ENCODE measurements at places on chromosomes 11 and 22. TPM values are rescaled to one million over a fixed set of nuclear protein-coding genes. Genes with fewer than 3 reads are reported as not detected.

DNA sequence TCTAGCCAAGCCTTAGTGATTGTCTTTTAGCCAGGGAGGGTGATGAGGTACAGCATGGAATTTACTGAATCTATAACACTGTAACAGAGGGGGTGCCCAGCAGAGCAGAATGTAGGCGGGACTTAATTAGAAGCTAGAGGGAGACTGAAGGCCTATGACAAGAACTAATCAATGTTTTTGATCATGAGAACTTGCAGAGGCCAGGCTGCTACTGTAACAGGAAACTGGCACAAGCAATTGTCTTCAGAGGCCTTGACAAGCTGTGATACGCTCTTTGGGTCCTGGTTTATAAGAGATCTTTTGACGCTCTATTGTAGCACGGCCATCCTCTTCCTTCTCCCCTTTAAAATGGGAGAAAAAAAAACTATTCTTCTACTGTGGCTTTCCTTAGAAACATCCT lies 1297.3 kb downstream of the JRKL start:
- no peaks in the 10 kb centered on the region for H3K36me3 ChIP-seq
- no peak overlapping the region for H3K4me3 ChIP-seq
- H3K27ac ChIP-seq, result no peak overlapping the region
- no peaks in the 10 kb centered on the region for H3K4me1 ChIP-seq

GRCh38 chr22:39937906-39938305 lies 22.3 kb upstream of the TMA7B start:
- H3K4me3 ChIP-seq, result no peak overlapping the region
- DNase-seq, result no peak
- H3K27me3 ChIP-seq, result no peaks in the 10 kb centered on the region
- no peak overlapping the region for H3K27ac ChIP-seq

DNA sequence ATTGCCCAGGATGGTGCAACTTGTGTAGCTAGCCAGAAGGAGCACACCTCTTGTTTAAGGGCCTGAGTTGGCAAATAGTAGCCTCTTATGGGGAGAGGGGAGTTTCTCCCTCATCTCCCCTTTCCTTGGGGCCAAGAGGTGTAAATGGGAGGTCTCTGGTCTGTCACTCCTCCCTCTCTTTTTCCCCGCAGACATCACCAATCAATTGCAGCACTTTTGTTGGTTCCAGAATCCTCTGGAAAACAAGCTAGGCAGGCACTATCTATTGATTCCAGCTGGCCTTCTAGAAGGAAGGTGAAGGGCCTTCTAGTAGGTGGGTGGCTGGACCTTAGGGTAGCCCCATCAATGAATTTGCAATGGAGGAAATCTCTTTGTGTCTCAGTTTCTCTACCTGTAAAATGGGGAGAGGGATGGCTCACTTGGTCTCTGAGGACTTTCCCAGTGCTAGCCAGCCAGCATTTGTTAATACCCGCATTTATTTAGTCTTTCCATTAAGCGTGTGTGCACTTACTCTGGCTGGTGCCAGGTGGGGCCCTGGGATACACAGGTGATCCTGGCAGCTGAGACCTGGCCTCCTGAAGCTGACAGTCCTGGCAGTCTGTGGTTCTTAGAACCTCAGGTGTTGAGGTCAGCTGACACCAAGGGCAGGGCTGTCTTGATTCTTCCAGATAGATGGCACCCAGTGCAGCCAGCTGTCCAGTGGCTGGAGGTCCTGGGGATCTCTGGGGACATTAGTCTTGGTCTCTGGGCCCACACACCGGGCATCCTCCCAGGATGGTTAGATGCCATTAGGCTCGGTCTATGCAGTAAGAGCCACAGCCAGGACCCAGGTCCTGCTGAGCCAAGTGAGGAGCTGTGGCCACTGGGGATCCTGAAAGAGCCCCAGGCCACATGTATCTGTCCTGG lies 51.7 kb downstream of the TSPAN18 start:
- H3K27me3 ChIP-seq, result no peaks in the 10 kb centered on the region
- H3K27ac ChIP-seq, result no peak overlapping the region
- no peak overlapping the region for H3K4me3 ChIP-seq
- DNase-seq, result peak; percentile 22
- H3K36me3 ChIP-seq, result peaks cover 3% of the 10 kb centered on the region
- H3K4me1 ChIP-seq, result peaks cover 15% of the 10 kb centered on the region

GRCh38 chr11:32343325-32344008 lies 91.9 kb downstream of the WT1 start:
- no peak overlapping the region for H3K4me3 ChIP-seq
- no peak overlapping the region for H3K27ac ChIP-seq

- no peaks in the 10 kb centered on the region for H3K36me3 ChIP-seq
- H3K27me3 ChIP-seq, result no peaks in the 10 kb centered on the region
- H3K4me1 ChIP-seq, result no peaks in the 10 kb centered on the region
These were observed 172.0 kb upstream of the ARHGAP42 start for GRCh38 chr11:100515087-100515486.

DNA sequence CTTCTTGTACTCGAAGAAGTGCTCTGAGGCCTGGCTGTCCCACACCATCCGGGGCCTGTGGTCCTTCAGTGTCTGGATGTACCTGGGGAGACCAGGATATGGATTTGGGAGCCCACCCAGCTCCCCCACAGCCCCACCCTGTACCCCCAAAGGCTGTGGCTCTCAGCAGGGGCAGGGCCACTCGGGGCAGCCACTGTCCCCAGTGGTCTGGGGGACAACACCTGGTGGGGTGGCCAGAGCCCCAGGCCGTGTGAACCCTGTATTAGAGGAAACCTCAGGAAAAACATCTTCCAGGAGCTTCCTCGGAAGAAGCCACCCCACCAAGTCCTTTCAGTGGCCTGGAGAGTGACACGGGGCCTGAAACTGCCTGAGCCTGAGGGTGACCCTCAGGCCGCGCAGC lies 27.8 kb downstream of the TSPAN4 start:
- no peaks in the 10 kb centered on the region for H3K27me3 ChIP-seq
- no peak for DNase-seq
- H3K4me3 ChIP-seq, result no peak overlapping the region
- peaks cover 38% of the 10 kb centered on the region for H3K36me3 ChIP-seq
- H3K27ac ChIP-seq, result no peak overlapping the region

- no peak for DNase-seq
- no peaks in the 10 kb centered on the region for H3K4me1 ChIP-seq
- no peak overlapping the region for H3K27ac ChIP-seq
- H3K4me3 ChIP-seq, result no peak overlapping the region
- no peaks in the 10 kb centered on the region for H3K27me3 ChIP-seq
These were observed 14.0 kb downstream of the TRIM44 start for GRCh38 chr11:35676611-35676965.

GRCh38 chr11:62505440-62506091 lies 41.0 kb downstream of the AHNAK start:
- no peaks in the 10 kb centered on the region for H3K27me3 ChIP-seq
- peak overlapping the region; percentile 38 for H3K4me3 ChIP-seq
- no peaks in the 10 kb centered on the region for H3K4me1 ChIP-seq
- no peak overlapping the region for H3K27ac ChIP-seq

DNA sequence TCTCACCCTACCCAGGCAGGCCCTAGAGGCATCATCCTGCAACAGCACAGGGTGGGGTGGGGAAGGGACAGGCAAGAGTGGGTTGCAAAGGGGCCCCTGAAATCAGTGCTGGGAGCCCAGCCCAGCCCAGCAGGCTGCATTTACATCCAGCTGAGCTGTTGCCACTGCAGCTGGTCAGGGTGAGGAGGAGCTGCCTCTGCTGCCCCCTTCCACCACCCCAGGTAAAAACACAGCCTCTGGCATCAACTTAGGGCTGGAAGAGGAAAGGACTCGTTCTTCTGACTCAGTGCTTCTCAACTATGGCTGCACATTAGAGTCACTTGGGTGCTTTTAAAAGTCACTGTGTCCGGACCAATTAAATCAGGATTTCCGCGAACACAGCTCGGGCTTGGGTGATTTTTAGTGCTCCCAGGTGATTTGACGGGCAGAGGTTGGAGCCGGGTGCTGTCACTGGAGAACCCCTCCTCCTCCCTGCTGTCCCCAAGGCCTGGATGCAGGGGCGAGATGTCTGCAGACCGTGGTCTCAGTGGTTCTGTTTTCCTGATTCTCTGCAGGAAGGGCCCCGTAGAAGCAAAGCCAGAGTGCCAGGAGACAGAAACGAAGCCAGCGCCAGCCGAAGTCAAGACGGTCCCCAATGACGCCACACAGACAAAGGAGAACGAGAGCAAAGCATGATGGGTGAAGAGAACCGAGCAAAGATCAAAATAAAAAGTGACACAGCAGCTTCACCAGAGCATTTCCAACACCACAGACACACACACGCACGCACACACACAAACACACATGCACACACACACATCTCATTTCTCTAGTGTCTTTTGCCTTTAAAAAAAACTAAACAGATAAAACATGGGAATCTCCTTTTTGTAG lies 39.4 kb upstream of the TTC12 start:
- H3K27ac ChIP-seq, result no peak overlapping the region
- no peaks in the 10 kb centered on the region for H3K36me3 ChIP-seq
- peak; percentile 73 for DNase-seq
- no peaks in the 10 kb centered on the region for H3K4me1 ChIP-seq
- H3K27me3 ChIP-seq, result no peaks in the 10 kb centered on the region

- DNase-seq, result no peak
- H3K4me1 ChIP-seq, result no peaks in the 10 kb centered on the region
- no peaks in the 10 kb centered on the region for H3K36me3 ChIP-seq
- H3K4me3 ChIP-seq, result no peak overlapping the region
- H3K27ac ChIP-seq, result no peak overlapping the region
These were observed 13.9 kb downstream of the ATG16L2 start for GRCh38 chr11:72828081-72828567.

C11orf87 gene
- 0.11 TPM for total RNA-seq

CD59 gene
- 93.2 TPM for total RNA-seq

SAA4 gene
- not detected for total RNA-seq

NPAT gene
- 22.6 TPM for total RNA-seq

OSBP gene
- total RNA-seq, result 46.7 TPM

CHCHD10 gene
- total RNA-seq, result 47.5 TPM

OSBPL5 gene
- total RNA-seq, result 11.1 TPM

CRYBB2 gene
- total RNA-seq, result not detected

BLID gene
- total RNA-seq, result not detected

XPNPEP3 gene
- total RNA-seq, result 18.3 TPM

PATE2 gene
- total RNA-seq, result 0.44 TPM

MUC2 gene
- total RNA-seq, result not detected

All from H9 (cell line).